ENCODE measurements at places on chromosomes 13 and 19. TPM values are rescaled to one million over a fixed set of nuclear protein-coding genes. Genes with fewer than 3 reads are reported as not detected.

- no peak for DNase-seq
- no peaks in the 10 kb centered on the region for H3K27me3 ChIP-seq
- peaks cover 12% of the 10 kb centered on the region for H3K4me1 ChIP-seq
- H3K4me3 ChIP-seq, result no peak overlapping the region
- H3K27ac ChIP-seq, result no peak overlapping the region
Observed at GRCh38 chr19:519449-519865, 12.1 kb upstream of the CDC34 start.

GRCh38 chr19:53883231-53883661 is 1.2 kb downstream of the PRKCG start:
- H3K27me3 ChIP-seq, result peaks cover 2% of the 10 kb centered on the region
- no peak for DNase-seq
- no peak overlapping the region for H3K27ac ChIP-seq
- no peak overlapping the region for H3K4me3 ChIP-seq
- H3K4me1 ChIP-seq, result peaks cover 47% of the 10 kb centered on the region
- H3K36me3 ChIP-seq, result no peaks in the 10 kb centered on the region

GRCh38 chr13:20702915-20703779 is at the start of gene IL17D:
TSS of gene IL17D (plus strand) at chr13:20703699. CDS start at chr13:20704002, 303 bp downstream.
- peaks cover 17% of the 10 kb centered on the region for H3K4me1 ChIP-seq
- peaks cover 35% of the 10 kb centered on the region for H3K27me3 ChIP-seq
- peak within 1 kb of the TSS; percentile 70 for H3K4me3 ChIP-seq
- H3K27ac ChIP-seq, result no peak within 1 kb of the TSS
- DNase-seq, result peak; percentile 85

GRCh38 chr19:55066107-55066709 is 3.3 kb upstream of the RDH13 start:
- no peak for DNase-seq
- peaks cover 15% of the 10 kb centered on the region for H3K4me1 ChIP-seq
- peaks cover 54% of the 10 kb centered on the region for H3K27me3 ChIP-seq
- no peaks in the 10 kb centered on the region for H3K36me3 ChIP-seq
- no peak overlapping the region for H3K27ac ChIP-seq

GRCh38 chr19:18762125-18763023 is 28.7 kb downstream of the COMP start:
- no peaks in the 10 kb centered on the region for H3K27me3 ChIP-seq
- H3K36me3 ChIP-seq, result no peaks in the 10 kb centered on the region
- H3K27ac ChIP-seq, result no peak overlapping the region
- H3K4me1 ChIP-seq, result peaks cover 12% of the 10 kb centered on the region
- no peak for DNase-seq

DNA sequence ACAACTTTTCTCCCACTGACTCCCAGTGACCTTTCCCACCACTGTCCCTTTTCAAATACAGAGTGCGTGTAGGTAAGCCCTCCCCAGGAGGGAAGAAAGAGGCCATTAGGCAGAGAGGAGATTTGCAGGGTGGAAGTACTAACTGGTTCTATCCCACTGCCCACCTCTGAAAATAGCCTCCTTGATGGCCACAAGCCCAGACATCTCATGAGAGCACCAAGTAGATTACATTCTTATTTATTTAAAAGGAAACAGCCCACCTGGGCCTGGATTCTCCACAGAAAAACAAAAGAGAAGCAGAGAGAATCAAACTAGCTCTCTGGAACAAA is 445.3 kb downstream of the FOXO1 start:
- H3K36me3 ChIP-seq, result no peaks in the 10 kb centered on the region
- no peak for DNase-seq
- H3K27me3 ChIP-seq, result no peaks in the 10 kb centered on the region
- peak overlapping the region; percentile 27 for H3K27ac ChIP-seq

GRCh38 chr13:76293751-76294150 is 592.5 kb downstream of the KCTD12 start:
- no peak for DNase-seq
- no peaks in the 10 kb centered on the region for H3K4me1 ChIP-seq
- H3K27ac ChIP-seq, result no peak overlapping the region
- no peaks in the 10 kb centered on the region for H3K27me3 ChIP-seq

DNA sequence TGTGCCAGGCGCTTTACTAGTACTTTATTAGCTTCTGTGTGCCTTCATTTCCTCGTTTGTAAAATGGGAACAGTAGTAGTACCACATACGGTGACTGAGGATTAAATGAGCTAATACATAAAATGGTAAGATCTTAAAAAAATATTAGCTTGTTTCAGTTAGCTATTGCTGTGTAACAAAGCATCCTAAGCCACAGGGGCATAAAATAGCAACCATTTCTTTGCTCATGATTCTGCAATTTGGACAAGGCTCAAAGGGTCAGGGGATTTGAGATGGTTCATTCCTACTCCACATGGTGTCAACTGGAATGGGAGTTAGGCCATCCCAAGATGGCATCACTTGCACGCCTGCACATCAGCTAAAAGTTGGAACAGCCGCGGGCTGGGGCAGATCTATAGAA is 13.3 kb downstream of the DYRK1B start:
- H3K4me3 ChIP-seq, result no peak overlapping the region
- no peaks in the 10 kb centered on the region for H3K27me3 ChIP-seq
- H3K27ac ChIP-seq, result no peak overlapping the region
- H3K4me1 ChIP-seq, result peaks cover 29% of the 10 kb centered on the region
- DNase-seq, result no peak
- peaks cover 5% of the 10 kb centered on the region for H3K36me3 ChIP-seq

- H3K36me3 ChIP-seq, result no peaks in the 10 kb centered on the region
- no peak overlapping the region for H3K4me3 ChIP-seq
- H3K4me1 ChIP-seq, result peaks cover 52% of the 10 kb centered on the region
Observed at GRCh38 chr13:30409886-30410704, 12.2 kb upstream of the UBE2L5 start.

GRCh38 chr13:102779436-102780159 is 6.0 kb upstream of the TEX30 start:
- H3K36me3 ChIP-seq, result no peaks in the 10 kb centered on the region
- H3K4me1 ChIP-seq, result peaks cover 5% of the 10 kb centered on the region
- no peaks in the 10 kb centered on the region for H3K27me3 ChIP-seq

GRCh38 chr19:9308091-9308770 is 1.4 kb downstream of the ZNF699 start:
- no peak for DNase-seq
- H3K4me3 ChIP-seq, result peak overlapping the region; percentile 72
- H3K27ac ChIP-seq, result no peak overlapping the region
- H3K4me1 ChIP-seq, result peaks cover 35% of the 10 kb centered on the region
- peaks cover 19% of the 10 kb centered on the region for H3K36me3 ChIP-seq

DNA sequence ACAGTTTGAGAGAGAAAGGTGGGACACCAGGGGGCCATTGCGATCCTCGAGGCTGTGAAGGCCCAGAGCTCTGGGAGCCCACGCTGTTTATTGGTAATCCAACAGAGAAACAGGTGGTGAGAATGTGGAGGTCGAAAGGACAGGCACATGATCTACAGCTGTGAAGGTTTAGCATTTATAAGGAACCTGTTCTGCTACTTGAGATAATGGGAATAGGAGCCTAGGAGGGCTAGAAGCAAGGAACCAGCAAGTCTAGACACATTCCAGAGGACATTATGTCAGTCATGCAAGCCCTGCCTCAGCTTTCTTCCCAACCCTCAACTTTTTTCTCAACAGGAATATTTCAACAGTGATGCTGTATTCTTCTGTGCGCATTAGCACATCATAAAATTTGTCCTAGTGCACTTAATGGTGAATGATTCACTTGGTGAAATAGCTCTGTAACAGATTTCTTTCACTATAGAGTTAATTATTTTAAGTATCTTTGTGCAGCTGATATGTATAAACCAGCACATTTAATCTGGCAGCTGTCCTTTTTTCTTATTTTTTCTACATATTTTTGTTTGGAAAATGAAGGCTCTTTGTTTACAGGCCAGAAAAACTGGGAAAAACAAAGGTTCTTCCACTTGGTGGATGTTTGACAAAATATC is 25.4 kb downstream of the ZNF90 start:
- H3K4me1 ChIP-seq, result no peaks in the 10 kb centered on the region
- H3K4me3 ChIP-seq, result no peak overlapping the region
- DNase-seq, result no peak
- H3K27me3 ChIP-seq, result no peaks in the 10 kb centered on the region

DNA sequence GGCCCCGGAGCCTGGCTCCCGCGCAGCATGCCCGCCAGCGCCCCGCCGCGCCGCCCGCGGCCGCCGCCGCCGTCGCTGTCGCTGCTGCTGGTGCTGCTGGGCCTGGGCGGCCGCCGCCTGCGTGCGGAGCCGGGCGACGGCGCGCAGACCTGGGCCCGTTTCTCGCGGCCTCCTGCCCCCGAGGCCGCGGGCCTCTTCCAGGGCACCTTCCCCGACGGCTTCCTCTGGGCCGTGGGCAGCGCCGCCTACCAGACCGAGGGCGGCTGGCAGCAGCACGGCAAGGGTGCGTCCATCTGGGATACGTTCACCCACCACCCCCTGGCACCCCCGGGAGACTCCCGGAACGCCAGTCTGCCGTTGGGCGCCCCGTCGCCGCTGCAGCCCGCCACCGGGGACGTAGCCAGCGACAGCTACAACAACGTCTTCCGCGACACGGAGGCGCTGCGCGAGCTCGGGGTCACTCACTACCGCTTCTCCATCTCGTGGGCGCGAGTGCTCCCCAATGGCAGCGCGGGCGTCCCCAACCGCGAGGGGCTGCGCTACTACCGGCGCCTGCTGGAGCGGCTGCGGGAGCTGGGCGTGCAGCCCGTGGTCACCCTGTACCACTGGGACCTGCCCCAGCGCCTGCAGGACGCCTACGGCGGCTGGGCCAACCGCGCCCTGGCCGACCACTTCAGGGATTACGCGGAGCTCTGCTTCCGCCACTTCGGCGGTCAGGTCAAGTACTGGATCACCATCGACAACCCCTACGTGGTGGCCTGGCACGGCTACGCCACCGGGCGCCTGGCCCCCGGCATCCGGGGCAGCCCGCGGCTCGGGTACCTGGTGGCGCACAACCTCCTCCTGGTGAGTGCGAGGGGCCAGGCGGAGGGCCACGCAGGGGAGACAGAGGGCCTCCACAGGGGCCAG is at the start of gene KL:
KL (plus strand) TSS at position 10 of the 909 bp plus-strand sequence; CDS start at position 28, 18 bp downstream.
- peak within 1 kb of the TSS; percentile 50 for H3K27ac ChIP-seq
- H3K4me1 ChIP-seq, result peaks cover 35% of the 10 kb centered on the region
- peak within 1 kb of the TSS; percentile 48 for H3K4me3 ChIP-seq

GRCh38 chr13:99378985-99379733 is 72.0 kb upstream of the GPR183 start:
- H3K36me3 ChIP-seq, result no peaks in the 10 kb centered on the region
- DNase-seq, result no peak
- H3K27me3 ChIP-seq, result no peaks in the 10 kb centered on the region
- no peak overlapping the region for H3K4me3 ChIP-seq

GRCh38 chr13:104650431-104650830 is 1584.2 kb upstream of the SLC10A2 start:
- H3K27ac ChIP-seq, result no peak overlapping the region
- H3K4me3 ChIP-seq, result no peak overlapping the region
- DNase-seq, result no peak
- no peaks in the 10 kb centered on the region for H3K36me3 ChIP-seq
- H3K4me1 ChIP-seq, result no peaks in the 10 kb centered on the region
- H3K27me3 ChIP-seq, result no peaks in the 10 kb centered on the region

DNA sequence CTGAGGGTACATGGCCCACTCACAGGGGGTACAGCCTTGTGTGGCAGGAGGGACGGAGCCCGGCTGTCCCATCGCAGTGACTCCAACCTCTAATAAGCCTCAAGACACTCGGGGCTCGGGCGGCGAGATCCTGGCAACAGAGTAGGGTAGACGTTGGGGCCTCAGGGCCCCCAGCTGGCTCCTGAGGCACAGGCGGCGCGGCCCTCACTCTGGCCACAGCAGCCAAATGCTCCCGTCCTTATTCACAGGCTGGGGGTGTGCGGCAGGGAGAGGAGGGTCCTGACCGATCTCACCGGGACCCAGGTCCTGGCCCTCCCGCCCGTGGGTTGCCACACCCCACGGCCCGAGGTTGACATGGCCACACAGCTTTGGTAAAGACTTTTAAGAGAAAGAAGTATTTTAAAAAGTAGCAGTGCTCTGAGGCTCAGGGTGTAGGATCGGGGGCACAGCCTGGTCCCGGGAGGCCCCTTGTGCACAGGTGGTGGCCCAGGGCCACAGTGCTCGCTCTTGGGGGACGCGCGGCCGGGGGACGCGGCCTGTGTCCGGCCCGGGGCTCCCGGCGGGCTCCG is 7.6 kb downstream of the SLC39A3 start:
- peaks cover under 1% of the 10 kb centered on the region for H3K27me3 ChIP-seq
- H3K36me3 ChIP-seq, result peaks cover 46% of the 10 kb centered on the region
- H3K4me3 ChIP-seq, result no peak overlapping the region
- H3K4me1 ChIP-seq, result peaks cover 1% of the 10 kb centered on the region
- no peak overlapping the region for H3K27ac ChIP-seq

DNA sequence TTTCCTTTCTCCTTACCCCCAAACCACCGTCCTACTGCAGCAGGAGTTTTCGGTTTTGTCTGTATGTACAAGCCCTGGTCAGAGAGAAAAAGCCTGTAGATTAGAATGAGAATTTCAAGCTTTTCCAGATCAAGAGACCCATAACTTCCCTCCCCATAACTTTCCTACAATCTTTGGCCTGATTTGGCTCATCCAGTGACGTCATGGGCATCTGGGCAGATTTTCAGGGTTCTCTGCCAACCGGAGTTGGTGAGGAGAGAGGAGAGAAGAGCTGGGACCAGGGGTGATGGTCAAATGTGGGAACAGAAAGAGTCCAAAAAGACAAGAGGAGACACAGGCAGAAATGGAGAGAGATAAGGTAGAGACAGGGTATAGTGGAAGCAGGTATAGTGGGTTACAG is 10.5 kb downstream of the IZUMO2 start:
- H3K4me3 ChIP-seq, result no peak overlapping the region
- no peaks in the 10 kb centered on the region for H3K36me3 ChIP-seq
- H3K27ac ChIP-seq, result no peak overlapping the region

DNA sequence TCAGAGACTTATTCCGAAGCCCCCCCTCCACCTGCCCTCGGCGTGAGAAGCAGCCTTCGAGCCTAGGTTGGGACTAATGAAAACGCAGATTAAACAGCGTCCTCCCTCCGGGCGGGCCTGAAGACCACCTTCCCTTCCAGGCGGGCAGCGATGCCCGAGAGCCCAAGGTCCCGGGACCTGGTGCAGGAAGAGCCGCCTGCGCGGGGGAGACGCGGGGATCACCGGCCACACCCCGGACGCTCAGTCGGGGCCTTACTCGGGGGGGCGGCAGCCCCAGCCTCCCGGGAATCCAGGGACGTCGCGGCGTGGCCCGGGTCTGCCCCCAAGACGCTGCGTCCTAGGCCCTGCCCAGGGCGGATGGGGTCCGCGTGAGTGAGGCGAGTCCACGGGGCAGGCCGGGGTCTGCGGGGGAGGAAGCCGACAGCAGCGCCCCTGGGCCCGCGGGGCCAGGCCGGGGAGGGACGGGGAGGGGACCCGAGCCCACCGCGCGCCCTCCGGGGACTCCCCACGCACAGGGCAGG is 33.3 kb upstream of the SPACA7 start:
- H3K36me3 ChIP-seq, result no peaks in the 10 kb centered on the region
- peak; percentile 64 for DNase-seq
- H3K27ac ChIP-seq, result no peak overlapping the region
- no peak overlapping the region for H3K4me3 ChIP-seq

- peaks cover 8% of the 10 kb centered on the region for H3K4me1 ChIP-seq
- no peak overlapping the region for H3K4me3 ChIP-seq
- H3K27me3 ChIP-seq, result no peaks in the 10 kb centered on the region
- peaks cover 3% of the 10 kb centered on the region for H3K36me3 ChIP-seq
Observed at GRCh38 chr19:21396121-21396520, 812 bp upstream of the ZNF493 start.

Gene ZNF284
- polyA plus RNA-seq, result 0.82 TPM

Gene DACH1
- 1.0 TPM for polyA plus RNA-seq

Gene CLDND2
- 0.36 TPM for polyA plus RNA-seq

Gene ZNF582
- 5.2 TPM for polyA plus RNA-seq

Gene F2RL3
- 1.3 TPM for polyA plus RNA-seq

Gene KIR2DL3
- 0.15 TPM for polyA plus RNA-seq

Measured in spleen (tissue), 13 donors.